ENCODE measurements at places on chromosomes 3 and 15.

DNA sequence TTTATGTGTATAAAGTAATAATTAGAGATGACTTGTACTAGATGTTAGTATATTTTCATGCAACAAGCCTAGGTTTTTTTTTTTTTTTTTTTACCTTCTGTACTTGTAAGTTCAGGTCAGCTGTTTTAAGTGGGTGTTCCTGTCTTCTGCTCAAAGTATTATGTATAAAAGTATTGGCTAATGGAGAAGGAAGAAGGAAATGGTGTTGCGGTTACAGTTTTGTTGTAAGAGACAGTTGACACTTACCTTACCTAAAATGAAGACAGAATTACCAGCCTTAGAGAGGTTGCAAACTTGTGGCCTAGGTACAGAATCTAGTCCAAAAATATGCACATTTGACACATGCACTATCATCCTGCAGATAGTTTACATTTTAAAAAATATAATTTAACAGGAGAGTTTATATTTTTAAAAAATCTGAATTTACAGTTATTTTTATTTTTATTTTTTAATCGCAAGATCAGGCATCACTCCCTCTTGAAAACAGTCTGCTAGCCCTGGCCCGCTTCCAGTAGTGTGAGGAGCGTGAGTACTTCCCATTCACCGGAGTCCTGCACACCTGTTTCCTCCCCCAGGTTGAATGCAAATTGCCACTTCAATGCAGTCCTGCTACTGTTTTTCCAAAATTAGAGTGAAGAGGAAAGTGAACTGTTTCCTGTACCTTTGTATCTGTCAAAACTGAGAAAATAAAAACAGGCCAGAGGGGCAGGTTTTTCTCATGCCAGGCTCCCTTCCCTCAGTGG is 224.3 kb upstream of the SOX2 start:
- no peak for DNase-seq

DNA sequence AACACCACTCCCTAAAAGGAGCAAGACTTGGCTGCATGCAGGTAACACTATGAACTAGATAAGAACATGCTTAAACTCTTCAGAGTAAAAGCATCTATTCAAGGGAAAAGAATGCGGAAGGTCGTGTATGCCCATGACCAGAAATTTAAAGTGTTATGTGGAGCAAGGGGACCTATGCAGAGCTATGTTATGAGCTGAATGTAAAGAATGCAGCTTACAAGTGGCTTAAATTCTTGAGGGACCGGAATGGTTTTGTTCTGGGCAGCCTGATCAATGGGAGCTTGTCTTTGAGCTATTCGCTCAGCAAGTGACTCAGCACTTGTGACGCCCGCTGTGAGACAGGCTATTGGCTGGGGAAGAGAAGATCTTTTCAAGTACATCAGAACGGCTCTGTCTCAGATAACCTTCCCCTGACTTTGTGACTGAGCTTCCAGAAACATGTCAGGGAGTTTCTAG is 367.5 kb upstream of the THBS1 start:
- DNase-seq, result peak; percentile 99

DNA sequence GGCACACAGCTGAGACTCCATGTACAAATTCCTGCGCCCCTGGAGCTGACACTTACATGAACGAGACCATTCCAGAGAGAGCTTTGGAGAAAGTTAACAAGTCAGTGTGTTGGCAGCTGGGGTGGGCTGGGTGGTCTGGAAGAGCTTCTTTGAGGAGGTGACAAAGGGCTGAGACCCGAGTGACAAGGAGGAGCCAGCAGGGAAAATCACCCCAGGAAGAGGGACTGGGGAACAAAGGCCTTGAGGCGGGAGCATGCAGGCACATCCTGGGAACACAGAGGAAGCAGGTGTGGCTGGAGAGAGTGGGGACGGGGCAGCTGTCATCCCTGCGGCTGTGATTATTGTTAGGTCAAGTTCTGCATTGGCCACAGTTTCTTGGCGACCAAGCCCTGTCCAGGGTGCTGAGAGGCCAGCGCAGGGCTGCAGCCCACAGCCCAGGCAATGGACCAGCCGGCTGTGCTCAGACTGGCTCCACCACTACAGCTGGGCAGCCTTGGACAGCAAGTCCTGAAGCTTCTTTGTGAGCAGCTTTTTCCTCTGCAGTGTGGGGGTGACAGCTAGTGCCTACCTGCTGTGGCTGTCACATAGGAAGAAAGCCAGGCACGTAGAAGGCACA is 34.2 kb upstream of the PRR23E start:
- no peak for DNase-seq

GRCh38 chr3:24164967-24165602 is 220.0 kb downstream of the NR1D2 start:
- no peak for DNase-seq

GRCh38 chr3:184343200-184343876 is 5.9 kb downstream of the FAM131A start:
- DNase-seq, result no peak
